ENCODE measurements at places on chromosomes 1 and 21.

- DNase-seq = no peak
Observed at GRCh38 chr1:248853663-248854375, 5.1 kb downstream of the ZNF692 start.

DNA sequence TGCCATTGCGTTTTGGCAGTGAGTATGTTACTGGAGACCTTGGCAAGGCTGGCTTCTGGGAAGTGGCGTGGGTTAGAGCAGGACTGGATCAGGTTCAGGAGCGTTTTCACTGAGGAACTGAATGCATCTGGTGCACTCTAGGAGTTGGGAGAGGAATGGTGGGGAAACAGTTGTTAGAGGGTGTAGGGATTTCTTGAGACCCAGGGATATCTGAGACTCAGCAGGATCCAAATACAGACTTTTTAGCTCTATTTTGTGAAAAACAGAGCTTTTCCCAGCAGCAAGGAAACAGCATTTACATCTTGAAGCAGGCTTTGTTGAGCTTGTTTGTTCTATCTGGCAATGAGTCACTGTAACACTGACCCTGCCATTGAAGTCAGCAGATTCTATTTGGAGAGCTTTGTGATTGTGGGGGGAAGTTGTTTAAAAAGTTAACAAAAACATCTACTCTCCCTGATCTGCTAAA, 56.9 kb upstream of the NRIP1 start:
- no peak for DNase-seq

- no peak for DNase-seq
Observed at GRCh38 chr1:190168116-190168892, 309.4 kb downstream of the BRINP3 start.

DNA sequence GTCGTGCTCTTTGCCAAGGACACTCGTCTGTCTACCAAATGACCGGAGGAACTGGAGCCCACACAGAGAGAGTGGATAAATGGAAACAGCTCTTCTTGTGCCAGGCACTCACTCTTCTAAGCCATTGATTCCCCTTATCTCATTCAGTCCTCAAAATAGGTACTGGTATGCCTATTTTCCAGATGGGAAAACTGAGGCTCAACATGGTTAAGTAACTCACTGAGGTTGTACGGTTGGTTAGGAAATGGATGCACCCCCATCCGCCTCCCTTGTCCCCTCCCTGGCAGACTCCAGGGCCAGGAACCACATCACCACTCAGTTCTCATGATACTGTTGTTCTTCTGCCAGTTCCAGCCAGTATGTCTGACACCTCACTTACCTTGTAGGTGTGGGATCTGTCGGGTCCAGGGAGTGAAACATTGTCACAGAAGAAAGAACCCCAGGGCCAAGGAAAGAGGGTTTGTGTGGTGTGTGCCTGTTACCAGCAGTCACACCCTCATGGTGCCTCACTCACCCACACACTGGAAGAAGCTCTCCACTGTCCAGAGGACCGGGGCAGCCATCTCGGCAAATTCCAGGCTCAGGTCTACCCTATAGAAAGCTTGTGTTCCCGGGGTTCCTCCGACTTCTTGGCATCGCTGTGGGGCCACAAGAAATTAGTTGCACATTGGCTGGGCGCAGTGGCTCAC, 58.8 kb upstream of the TARDBP start:
- no peak for DNase-seq

- DNase-seq = no peak
Observed at GRCh38 chr21:45484318-45484717, 57.9 kb downstream of the SLC19A1 start.

DNA sequence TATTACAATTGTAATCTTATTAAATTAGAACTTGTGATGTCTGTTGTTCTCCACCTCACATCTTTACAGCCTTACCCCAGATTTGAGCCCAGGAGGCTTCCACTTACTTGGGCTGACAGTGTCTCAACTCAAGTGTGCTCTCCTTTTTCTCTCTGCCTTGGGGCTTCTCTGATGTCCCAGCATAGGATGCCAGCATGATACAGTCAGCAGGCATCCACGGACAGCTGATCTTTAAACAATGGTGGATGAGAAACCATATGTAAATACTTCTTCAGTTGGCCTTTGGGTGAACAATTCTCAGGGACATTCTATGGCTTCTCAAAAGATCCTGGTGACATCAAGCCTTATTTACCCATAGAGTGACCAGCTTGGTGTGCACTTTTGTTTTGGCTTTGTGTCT, 107.6 kb upstream of the GORAB start:
- no peak for DNase-seq

DNA sequence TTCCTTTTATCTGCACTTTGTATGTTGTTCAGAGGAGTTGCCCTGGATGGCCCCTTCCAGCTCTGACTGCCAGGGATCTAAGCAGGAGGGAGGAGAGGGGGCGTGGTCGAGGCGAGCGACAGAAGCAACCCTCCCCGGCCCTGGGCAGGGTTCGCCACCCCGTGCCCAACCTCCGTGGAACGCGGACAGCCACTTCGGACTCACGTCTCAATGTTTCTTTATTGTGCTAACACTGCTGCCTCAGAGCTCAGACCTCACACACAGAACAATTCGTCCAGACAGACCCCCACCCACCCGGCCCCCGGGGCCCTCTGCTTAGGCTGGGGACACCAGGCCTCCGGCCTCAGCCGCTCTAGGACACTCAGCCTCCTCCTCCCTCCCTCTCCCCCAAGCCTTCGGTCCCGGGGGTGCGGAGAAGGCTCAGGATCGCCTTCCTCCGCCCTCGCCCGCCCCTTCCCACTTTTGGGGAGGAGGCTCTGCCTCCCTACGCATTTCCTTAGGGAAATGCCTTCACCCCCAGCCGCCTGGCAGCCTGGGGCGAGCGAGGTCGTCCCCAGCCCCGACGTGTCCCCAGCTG, 8.3 kb downstream of the VSIG8 start:
- no peak for DNase-seq

- DNase-seq = no peak
Observed at GRCh38 chr1:208852911-208853310, 608.7 kb upstream of the PLXNA2 start.

GRCh38 chr1:209810783-209811182, 4.8 kb upstream of the IRF6 start:
- DNase-seq = no peak

GRCh38 chr1:192401825-192402224, 85.0 kb downstream of the RGS21 start:
- DNase-seq = no peak

GRCh38 chr21:25467896-25468295, 139.4 kb downstream of the MRPL39 start:
- DNase-seq = no peak

DNA sequence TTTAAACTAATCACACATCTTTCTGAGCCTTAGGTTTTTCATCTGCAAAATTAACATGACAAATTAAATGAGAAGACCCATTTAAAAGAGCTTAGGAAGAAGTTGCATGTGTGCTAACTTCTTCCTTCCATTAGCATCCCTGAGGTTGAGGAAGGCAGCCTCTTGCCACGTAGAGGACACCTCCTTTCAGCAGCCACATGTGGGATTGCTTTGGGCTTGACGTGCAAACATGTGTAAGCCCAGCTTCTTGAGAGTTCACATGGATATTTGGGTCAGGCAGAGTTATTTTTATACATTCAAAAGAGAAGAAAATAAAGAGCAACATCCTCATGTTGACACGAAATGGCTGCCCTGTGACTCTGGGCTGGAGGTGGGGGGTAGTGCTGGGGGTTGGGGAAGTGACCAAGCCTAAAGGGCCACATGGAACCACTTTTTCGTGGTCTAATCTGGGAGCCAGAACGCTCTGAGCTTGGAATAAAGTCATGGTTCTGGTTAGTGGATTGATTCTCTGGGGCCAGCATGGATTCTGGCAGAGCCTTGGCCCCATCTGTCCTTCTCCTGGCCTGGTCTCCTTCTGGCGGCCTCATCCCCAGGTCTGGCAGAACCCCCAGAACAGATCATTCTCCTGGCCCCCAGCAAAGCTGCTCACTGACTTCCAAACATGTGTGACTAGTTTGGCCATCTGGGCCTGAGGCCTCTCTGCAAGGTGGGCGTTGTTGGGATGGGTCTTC, 137.1 kb upstream of the USP24 start:
- DNase-seq = no peak

DNA sequence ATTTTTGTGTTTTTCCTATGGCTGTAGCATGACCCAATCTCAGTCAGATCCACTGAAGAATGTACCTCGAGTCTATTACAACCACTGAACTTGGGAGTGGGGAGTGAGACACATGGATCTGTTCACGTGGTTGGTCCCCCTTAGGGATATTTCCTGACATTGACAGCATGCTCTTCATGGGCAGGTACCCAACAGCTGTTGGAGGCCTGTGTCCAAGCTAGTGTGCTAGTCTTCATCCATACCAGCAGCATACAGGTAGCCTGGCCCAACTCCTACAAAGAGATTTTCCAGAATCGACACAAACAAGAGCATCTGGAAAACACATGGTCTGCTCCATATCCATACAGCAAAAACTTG, 34.2 kb upstream of the HSD3B1 start:
- DNase-seq = no peak

DNA sequence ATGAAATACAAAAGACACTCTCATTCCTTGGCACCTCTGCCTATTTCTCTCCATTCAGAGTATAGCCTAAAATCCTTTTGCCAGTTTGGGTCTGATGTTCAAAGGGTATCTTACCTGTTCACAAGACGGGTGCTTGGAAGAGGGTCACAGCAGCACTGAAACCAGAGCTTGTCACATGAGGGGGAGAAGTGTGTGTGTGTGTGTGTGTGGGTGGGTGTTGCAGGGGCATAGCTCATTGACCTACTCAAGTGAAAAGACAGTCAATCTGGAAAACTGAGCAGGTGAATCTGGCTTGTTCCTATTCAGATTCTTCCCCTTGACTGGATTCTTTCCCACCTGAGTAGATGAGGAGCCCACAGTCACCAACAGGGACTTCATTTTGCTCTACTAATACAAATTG, 63.9 kb downstream of the KCTD3 start:
- no peak for DNase-seq

DNA sequence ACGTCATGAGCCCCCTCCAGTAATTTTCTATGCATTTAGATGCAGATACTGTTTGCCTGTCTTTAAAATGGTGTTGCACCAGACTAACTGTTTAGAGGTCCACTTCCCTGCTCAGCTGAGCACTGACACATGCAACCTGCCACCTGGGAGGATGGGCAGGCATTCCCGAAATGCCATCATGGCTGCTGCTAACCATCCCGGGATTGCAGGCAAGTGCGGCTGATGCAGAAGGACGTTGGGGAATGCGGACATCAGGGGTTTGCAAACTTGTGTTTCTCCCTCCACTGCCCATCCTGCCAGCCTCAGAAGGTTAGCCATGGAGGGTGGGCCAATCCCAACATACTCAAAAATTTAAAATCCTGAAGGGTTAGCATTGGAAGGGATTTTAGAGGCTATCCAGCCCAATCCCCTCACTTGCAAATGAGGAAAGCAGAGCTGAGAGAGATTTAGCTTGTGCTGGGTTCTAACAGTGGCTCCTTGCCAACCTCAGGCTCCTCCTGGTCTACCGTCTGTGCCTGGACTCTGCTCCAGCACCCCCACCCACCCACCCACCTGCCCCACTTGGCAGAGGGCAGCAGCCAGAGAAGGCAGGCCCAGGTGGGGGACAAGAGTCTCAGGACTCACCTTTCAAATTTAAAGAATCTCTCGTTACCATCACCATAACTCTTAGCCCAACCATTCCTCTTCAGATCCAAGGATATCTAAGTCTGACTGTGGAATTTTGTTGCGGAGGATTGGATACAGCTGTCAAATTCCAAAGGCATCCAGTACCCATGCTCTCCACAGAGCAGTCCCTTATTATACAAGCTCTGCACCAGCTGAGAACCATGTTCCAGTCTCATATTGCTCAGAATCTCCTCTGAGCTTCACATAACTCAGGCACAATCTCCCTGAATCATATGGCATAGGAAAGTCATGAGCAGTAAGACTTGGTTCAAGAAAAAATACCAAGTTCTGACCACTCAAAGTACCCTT, 34.2 kb downstream of the HIVEP3 start:
- no peak for DNase-seq
